ENCODE measurements at places on chromosomes 1 and 21. TPM values are rescaled to one million over a fixed set of nuclear protein-coding genes. Genes with fewer than 3 reads are reported as not detected.
A peak's percentile ranks its signal among the peaks of the same experiment; 100 is the strongest.

GRCh38 chr1:206555473-206555935 lies 48.2 kb downstream of the RASSF5 start:
- peak; percentile 76 for DNase-seq

GRCh38 chr1:218166268-218166945 lies 118.7 kb upstream of the RRP15 start:
- DNase-seq = no peak

DNA sequence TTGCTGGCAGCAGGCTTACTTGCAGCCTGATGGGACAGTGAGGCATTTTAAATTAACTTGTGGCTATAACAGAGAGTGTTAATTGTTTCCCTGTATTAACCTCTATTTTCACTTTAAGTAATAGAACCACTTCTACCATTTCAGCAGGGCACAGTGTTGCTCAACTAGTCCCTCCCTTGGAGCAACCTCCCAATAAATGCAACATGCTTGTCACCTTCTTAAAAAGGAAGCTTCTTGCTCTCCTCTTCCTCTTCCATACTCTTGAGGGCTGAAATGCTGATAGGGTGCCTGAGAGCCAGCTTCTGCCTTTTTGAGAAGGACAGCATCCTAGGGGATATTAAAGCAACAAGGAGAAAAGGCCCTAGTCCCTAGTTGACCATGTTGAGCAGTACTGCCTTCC lies 52.1 kb downstream of the C4BPA start:
- DNase-seq = no peak

- DNase-seq = no peak
These were observed 106.3 kb upstream of the LBR start for GRCh38 chr1:225534135-225534534.

DNA sequence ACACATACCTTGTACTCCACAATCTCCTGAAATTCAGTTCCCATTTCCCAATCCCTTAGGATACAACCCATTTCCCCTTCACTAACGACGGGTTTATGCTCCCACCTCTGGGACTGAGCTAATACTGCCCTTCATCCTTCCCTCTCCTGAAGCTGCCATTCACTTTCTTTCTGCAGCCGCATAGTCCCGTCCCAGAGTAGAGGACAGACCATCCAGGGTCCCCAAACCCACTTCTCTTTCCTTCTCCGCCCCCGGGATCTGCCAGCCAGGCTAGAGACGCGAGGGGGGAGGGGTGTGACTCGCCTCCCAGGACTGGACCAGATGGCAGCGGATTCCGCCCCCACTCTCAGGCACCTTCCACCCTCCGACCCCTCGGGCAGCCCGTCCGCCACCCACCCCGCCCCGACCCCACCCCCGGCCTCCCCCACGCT lies 679 bp downstream of the ABL2 start:
- peak; percentile 63 for DNase-seq

GRCh38 chr1:10728595-10729410 lies 67.6 kb downstream of the CASZ1 start:
- DNase-seq = no peak

GRCh38 chr1:65881067-65881594 lies 88.4 kb downstream of the PDE4B start:
- DNase-seq = no peak

- no peak for DNase-seq
These were observed 49.0 kb downstream of the NRIP1 start for GRCh38 chr21:15015622-15016471.

DNA sequence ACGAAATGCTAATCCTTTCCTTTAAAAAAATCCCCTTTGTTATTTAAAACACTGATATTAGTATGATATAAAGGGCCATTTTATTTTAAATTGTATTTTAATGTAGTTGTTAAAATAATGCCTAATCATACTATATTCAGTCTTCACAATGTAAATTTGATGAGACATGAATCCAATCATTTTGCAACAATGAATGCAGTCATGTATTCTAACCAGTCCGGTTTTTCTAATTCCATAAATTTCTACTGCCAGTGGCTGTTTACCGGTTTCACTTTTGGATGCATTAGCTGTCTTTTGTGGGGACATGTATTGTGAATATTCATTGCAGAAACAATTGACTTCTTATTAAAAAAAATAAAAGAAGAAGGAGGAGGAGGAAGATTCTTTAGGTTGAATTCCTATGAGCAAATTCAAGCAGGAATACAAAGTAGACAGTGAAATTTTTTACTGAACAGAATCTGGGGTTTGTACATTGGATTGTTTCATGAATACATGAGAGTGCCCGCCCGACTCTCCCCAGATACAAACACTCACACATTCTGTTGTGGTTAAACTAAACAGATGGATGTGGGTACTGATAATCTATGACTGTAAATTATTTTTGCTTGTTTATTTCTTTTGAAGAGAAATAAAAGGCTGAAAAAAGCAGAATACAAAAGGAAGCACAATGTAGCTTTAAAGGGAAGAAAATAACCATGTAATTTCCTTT lies 624.8 kb upstream of the PTBP2 start:
- no peak for DNase-seq

DNA sequence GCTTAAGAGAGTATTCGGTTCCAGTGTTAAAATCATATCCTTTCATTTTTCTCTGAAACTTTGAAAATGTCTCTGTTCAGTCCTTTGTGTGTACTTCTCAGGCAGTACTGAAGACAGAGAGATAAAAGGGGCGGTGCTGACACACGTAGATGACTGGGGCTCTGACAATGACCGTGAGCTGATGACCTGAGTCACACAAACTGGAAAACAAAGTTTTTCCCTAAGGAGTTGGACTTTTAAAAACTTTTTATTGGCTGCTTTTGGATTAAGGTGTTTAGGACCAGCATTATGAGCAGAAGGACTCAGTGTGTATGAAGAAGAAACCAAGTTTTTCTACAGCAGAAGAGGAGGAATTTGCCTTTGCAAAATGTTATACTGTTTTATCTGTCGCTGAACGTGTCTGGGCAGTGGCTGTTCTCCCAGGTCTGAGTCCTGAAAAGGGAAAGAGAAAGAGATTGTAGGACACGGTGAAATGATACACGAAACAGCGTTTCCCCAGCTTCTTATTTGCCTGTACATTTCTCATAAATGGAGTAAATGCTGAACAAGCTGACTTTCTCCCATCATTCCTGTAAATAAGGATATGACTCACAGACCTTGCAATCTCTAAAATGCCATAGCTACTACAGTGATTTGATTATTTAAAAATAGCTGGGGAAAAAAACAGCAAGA lies 51.5 kb downstream of the MAP3K7CL start:
- DNase-seq = no peak

DNA sequence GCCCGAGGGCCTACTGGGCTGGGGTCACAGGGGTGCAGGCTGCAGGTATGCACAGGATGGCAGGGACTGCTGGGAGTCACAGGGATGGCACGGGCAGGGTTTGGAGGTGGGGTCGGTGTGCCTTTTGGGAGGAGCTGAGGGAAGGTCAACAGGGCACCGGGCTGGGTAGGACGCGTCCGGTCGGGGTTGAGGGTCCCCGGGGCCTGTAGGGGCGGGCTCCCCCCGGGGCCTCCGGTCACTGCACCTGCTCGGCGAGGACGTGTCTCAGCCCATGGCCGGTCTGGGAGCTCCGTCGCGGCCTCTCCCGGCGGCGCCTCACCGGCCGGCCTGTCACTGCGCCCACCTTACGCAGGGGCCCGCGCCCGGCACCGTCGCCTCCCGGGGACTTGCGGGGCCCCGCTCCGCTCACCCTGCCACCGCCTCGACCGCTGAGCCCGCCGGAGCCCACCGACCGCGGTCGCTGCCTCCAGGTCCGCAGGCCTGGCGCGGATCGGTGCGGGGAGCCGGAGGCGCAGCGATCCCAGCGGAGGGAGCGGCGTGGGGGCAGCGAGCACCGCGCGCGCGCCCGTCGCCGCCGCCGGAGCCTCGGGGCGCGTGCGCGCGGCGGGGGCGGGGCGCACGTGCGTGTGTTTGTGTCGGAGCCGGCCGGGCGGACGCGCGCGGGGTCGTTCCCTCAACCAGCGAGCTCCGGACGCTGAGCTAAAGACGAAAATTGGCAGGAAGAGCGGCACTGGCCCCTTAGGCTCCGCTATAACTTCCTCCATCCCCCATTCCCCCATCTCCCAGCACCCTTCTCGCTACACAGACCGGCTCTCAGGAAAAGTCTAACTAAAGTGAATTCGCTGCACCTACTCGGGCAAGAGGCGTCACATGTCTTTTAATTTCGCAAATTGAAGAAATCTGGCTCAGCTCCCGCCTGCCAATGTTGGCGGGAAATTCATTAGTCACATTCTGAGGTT lies at the start of gene AMIGO1:
AMIGO1 (minus strand) TSS at position 552 of the 959 bp plus-strand sequence. CDS start 815 bp downstream, outside the sequence.
- peak; percentile 84 for DNase-seq

DNA sequence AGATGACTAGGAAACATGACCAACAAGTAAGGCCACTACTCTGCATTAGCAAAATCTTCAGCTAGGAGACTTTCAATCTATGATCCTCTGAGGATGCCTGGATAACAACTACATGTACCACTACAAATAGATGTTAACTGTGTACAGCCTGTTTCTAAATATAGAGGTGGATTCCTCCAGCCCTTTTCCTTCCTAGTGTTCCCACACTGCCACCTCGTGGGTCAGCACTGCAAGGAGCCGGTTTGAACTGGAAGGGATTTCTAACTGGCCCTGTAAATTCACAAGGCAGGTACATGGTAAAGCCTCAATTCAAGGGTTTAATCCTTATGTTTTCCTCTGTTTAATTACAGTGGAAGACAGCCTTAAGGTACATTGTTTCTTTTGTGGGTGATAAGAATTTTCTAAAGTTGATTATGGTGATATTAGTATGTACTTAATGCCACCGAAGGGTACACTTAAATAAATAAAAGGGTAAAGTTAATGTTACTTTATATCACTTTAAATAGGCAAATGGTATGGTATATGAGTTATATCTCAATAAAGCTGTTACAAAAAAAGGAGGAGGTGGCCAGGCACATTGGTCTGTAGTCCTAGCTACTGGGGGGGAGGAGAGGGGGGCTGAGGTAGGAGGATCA lies 14.4 kb downstream of the SMYD3 start:
- DNase-seq = peak; percentile 74

DNA sequence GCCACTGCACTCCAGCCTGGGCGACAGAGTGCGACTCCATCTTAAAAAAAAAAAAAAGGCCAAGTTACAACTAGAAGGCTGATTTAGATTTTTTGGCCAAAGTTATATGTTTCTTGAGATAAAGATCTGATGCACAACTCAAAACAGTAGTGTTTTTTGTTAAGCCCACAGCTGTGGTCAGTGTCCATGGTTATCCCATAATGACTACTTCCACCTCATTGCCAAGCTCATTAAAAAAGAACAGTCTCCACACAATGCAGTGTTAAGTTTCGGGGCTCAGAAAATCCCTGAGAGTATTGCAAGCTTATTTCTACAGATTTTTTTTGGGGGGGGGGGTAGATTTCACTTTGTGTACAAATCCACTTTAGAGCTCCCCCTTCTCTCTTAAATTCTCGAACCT lies 120.5 kb downstream of the RUNX1 start:
- DNase-seq = no peak

- DNase-seq = no peak
These were observed 122.9 kb downstream of the LACTBL1 start for GRCh38 chr1:22849770-22850169.

- DNase-seq = peak; percentile 55
These were observed at the start of gene PTGFR for GRCh38 chr1:78490861-78491450. PTGFR (plus strand) TSS chr1:78490974; CDS start chr1:78492744, 1,770 bp downstream.

- no peak for DNase-seq
These were observed 337.0 kb downstream of the BRINP3 start for GRCh38 chr1:190140644-190141043.

Gene ZNF648
- total RNA-seq = not detected

Gene CLCNKA
- 0.35 TPM for total RNA-seq

Gene VSIG8
- not detected for total RNA-seq

All from Right ventricle myocardium superior (tissue), 1 donor.